Right renal cortex interstitium (tissue), 3 donors: ENCODE measurements at places on chromosomes 2 and 18. TPM values are rescaled to one million over a fixed set of nuclear protein-coding genes. Genes with fewer than 3 reads are reported as not detected.

The CD8B gene
- 0.61 TPM for polyA plus RNA-seq

The PAIP2B gene
- 19.6 TPM for polyA plus RNA-seq

The RAD51AP2 gene
- polyA plus RNA-seq: 0.20 TPM

The SPC25 gene
- polyA plus RNA-seq: 25.1 TPM

The FSHR gene
- polyA plus RNA-seq: not detected

The SPATA3 gene
- polyA plus RNA-seq: not detected

The APLF gene
- 4.1 TPM for polyA plus RNA-seq

The SPP2 gene
- polyA plus RNA-seq: not detected

The ZDBF2 gene
- polyA plus RNA-seq: 12.3 TPM

The FAM237A gene
- not detected for polyA plus RNA-seq

The SAG gene
- 0.07 TPM for polyA plus RNA-seq

- DNase-seq: no peak
These were observed 52.8 kb downstream of the METTL4 start for GRCh38 chr18:2518473-2518872.

- peak; percentile 53 for DNase-seq
These were observed 285.1 kb downstream of the SLC4A3 start for GRCh38 chr2:219912491-219912921.

GRCh38 chr2:54573537-54573919, 117.4 kb downstream of the SPTBN1 start:
- DNase-seq: no peak

DNA sequence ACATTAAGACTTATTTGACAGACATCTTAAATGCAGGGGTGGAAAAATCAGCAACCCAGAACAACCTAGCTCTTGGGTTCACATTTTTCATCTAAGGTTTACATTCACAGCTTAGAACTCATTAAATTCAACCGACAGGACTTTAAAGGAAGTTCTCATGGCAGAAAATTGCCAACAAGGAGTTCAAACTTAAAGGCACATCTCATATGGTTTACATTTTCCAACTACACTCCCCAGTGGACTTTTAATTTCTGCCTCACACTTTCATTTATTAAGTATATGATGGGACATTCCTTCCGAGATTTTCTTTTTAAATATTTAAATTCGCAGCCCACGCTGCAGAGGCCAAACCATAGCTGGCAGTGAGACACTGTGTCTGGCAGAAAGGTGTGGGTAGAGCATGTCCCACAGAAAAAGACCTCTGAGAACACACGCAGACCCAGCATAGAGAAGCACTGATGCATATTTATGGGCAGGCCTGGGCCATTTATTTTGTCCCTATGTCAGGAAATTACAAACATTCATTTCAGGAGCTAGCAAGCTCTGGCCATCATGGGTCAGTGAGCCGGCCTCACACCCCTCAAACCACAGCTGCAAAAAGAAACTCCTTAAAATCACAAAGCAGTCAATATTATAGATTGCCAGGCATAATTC, 46.3 kb downstream of the STK39 start:
- no peak for DNase-seq

DNA sequence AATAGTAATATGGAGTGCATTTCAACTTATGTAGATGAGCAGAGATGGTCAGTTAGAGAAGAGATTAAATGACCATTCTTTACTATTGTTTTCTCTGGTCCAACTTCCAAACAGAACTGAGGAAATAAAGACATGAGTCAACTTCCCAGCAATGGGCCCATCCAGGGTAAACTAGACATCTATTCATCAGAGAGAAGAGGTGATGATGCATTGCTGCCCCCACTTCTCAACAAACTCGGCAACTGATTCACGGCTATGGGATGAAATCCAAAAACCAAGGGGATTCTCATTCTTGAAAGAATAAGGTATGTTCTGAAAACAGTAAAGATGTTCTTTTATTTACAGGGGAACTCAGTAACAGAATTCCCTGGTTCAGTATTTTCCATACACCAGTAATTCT, 190.7 kb downstream of the RDH14 start:
- no peak for DNase-seq

DNA sequence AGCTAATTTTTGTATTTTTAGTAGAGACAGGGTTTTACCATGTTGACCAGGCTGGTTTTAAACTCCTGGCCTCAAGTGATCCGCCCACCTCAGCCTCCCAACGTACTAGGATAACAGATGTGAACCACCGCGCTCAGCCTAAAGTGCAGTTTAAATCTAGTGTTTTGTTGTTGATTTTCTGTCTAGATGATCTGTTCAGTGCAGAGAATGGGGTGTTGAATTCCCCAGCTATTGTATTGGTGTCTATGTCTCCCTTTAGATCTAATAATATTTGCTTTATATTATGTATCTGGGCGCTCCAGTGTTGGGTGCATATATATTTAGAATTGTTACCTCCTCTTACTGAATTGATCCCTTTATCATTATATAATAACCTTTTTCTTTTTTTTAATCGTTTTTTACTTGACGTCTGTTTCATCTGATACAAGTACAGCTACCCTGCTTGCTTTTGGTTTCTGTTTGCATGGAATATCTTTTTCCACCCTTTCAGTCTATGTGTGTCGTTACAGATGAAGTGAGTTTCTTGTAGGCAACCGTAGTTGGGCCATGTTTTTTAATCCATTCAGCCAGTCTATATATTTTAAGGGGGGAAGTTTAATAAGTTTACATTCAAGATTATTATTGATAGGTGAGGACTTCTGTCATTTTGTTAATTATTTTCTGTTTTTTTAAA, 34.3 kb downstream of the GALM start:
- no peak for DNase-seq

DNA sequence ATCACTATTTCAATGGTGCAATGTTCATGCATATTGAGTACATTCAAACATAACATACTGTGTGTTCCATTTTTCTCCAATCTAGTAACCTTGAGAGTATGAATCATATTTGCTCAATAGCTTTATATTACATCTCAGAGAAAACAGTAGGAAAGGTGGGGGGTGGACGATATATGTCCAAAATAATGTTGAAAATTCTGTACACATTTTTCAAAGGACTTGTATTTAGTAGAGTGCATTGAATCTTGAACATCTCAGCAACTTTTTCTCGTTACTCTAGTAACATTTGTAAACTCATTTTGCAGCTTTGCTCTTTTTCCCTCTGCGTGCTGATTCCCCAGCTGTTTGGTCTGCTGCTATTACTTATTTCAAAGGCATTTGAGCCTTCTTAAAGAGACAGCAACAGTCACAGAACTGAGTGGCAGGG, 1487.0 kb downstream of the LRP1B start:
- no peak for DNase-seq

DNA sequence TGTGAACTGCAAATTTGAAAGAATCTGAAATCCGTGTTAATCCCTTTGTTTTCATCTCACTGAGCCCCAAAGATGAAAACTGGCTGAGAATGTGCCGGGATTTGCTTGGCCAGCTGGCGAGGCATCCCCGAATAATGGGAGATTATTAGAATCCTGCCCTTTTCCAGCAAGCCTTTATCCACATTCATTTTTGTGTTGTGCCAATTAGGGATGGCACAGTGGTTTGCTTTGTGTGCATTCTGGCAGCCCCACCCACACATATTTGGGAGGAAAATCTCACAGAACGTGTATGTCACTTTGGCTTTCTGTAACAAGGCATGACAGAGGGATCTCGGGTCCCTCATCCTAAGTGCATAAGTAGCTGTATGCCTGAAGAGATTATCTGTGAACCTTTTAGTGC, 405.8 kb upstream of the FAM98A start:
- no peak for DNase-seq

- no peak for DNase-seq
These were observed 716.3 kb downstream of the TSN start for GRCh38 chr2:122471753-122472152.

DNA sequence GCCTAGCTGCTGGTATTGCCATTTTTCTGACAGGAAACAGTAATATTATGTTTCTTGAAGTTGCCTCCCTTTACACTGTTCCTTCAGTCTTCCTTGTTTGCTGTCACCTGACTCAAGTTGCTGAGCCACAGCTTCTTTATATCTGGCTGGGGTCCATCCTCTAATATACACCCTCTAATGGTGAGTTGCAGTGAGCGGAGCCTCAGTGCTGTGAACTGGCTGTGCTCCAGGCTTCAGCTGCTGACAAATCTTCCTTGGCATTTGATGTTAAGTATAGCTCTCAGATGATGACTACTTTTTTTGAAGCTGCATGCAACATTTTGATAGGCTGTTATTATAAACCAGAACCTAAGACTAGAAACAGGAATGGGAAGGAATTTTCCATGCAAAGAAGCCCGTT, 366.7 kb downstream of the NUP35 start:
- no peak for DNase-seq

- no peak for DNase-seq
These were observed 1.2 kb downstream of the RAB12 start for GRCh38 chr18:8610459-8610851.

DNA sequence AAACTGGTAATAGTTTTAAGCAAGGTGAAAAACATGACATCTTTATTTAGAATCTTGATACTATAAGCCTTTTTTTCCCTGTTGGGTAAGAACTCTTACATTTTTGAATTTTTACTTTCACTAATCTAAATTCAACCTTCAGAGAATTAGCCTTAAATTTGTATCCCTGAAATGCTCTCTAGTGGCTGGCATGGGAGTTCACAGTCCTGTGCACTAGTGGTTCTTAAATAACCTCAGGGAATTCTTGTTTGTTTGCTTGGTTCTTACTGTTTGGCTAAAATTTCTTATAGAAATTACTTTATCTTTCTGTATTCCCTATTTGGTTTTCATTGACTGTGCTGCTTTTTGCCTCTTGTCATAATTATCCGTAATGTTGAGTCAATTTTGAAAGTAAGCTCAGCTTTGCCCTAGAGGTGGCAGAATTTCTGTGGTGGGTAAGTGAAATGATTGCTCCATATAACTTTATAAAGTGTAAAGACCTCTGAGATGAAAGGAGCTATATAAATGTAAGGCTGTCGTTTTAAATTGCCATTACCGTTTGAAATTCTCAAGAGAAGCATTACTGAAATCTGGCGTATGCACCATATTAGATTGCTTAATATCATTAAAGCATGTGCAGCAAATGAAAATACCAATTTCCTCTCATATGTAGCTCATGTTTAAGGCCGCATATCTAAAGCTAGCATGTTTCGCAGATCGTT, 391.3 kb upstream of the FIGN start:
- DNase-seq: no peak

GRCh38 chr2:74364533-74365505, 15.3 kb downstream of the DCTN1 start:
- no peak for DNase-seq

DNA sequence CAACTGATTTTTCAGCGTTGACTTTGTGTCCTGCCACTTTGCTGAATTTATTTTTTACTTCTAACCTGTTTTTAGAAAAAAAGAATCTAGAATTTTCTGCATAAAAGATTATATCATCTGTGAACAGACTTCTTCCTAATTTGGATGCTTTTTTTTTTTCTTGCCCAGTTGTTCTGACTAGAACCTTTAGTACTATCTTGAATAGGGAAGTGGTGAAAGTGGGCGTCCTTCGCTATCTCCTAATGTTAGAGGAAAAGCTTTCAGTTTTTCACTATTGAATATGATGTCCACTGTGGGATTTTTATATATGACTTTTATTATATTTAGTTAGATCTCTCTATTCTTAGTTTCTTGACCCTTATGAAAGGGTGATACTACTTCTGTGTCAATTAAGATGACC, 25.7 kb upstream of the KCNJ13 start:
- DNase-seq: no peak

GRCh38 chr2:167381349-167381748, 493.1 kb downstream of the XIRP2 start:
- DNase-seq: no peak

- DNase-seq: no peak
These were observed 191.3 kb downstream of the RPRM start for GRCh38 chr2:153287109-153287801.

- no peak for DNase-seq
These were observed 43.1 kb downstream of the TNS1 start for GRCh38 chr2:217959723-217960122.

DNA sequence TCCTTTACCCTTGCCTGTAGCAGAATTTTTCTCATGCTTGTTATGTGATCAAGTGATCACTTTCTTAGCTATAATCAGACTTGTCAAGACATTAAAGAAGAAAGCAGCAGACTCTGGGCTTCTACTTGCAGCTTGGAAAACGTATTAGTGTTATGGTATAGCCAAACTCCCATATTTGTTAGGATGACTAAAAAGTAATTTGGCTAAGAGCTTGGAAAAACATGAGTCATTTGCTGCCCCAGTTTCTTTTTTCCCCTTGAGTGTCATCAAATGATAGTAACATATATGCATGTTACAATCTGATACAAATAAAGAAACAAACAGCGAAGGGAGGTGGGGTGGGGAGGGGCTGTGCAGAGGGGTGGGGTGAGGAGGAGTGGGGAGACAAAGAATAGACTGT, 155.5 kb downstream of the IKZF2 start:
- DNase-seq: no peak

DNA sequence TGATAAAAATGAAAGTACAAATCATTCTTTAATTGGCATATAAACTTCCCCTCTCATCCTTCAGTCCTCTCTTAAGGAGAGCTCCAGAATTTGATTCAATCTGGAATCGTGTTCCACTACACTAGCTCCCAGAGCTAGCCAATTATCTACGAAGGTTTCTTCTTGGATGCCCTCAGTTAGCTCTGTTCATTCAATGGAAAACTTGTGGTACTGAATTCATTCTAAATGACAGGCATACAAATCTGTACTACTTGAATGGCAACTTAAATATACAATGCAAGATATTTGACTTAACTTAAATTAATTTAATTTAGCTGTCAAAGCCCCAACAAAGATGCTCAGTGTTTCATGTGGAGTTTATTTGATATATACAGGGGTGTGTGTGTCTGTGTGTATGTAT, 1474.2 kb upstream of the CELF4 start:
- DNase-seq: no peak

DNA sequence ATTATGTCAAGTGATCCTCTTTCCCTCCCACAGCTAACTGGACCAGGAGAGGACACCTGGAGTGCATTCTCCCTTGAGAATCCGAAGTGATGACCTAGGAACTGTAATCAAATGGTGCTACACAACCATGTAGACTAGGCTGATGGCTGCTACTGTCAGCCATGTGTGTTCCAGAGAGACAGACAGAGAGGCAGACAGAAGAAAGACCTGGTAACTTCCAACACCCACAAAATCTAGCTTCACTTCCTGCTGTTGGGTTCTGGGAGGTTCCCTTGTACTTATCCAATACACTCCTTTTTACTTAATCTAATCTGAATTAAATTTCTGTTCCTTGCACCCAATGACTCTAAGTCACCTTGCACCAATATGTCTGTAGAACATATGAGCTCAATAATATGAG, 72.3 kb downstream of the AAK1 start:
- DNase-seq: no peak

GRCh38 chr2:175399326-175399725, 217.8 kb upstream of the ATP5MC3 start:
- no peak for DNase-seq

DNA sequence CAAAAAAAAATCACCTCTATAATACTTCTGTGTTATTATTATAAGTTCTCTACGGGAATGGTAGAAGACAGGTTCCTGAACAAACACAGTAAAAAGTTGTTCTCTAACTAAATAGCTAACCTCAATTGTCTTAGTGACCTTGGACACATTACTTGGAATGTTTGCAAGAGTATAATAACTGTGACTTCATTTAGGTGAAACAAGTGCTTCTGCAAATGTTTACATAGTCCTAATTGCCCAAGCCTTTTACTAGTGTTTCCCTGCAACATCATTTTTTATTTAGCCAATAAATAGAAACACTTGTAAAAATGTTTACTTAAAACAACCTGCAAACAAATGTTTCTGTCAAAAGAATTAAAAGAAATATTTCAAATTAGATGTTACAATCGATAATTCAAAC, 9.9 kb downstream of the PLEKHM3 start:
- DNase-seq: no peak
